ENCODE measurements at places on chromosomes 7 and 10.

GRCh38 chr10:29491918-29492317 is 142.9 kb downstream of the SVIL start:
- no peak for DNase-seq

- no peak for DNase-seq
Measured at GRCh38 chr7:123538189-123538714, 3.9 kb upstream of the IQUB start.

GRCh38 chr10:14838582-14839304 is 637 bp downstream of the HSPA14 start:
- DNase-seq: peak; percentile 72

GRCh38 chr7:80967071-80967916 is 48.4 kb upstream of the SEMA3C start:
- no peak for DNase-seq

DNA sequence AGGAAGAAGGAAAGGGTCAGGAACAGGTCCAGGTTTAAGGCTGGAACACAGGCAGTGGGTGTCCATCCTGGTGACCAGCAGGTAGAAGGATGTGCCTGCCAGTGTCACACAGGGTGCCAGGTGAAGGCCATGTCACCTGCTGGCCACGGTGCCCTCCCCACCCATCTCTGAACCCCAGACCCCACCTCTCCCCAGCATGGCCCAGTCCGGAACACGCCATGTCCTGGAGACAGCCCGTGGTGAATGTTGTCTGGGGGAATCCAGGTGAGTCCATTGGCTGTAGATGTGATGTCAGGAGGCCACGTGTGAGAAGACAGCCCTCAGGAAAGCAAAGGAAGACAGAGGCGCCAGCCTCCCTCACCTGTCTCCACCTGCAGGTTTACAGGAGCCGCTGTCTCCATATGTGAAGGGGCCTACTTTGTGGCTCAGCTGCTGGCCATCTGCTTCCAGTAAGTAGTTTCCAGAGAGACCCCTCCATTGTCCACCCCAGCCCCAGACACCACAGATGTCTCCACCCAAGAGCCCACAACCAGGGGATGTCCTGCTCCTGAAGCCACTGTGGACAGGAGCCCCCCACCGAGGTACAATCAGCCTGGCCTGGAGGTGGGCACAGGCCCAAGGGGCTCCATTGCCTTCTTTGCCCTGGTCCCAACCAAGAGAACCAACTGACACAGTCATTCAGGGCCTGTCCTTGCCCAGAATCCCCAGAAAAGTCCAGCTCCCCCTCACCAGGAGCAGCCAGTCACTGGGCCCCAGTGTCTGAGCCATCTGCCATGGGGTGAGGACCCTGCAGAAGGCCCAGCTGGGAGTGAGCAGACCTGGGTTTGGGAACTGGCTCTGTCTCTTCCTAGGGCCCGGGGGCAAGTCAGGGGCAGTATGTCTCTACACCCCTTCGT is 20.7 kb downstream of the TMEM72 start:
- DNase-seq: no peak

- DNase-seq: no peak
Measured at GRCh38 chr10:24901686-24902399, 50.6 kb downstream of the PRTFDC1 start.

GRCh38 chr7:122595885-122596284 is 103.0 kb downstream of the RNF133 start:
- DNase-seq: no peak

DNA sequence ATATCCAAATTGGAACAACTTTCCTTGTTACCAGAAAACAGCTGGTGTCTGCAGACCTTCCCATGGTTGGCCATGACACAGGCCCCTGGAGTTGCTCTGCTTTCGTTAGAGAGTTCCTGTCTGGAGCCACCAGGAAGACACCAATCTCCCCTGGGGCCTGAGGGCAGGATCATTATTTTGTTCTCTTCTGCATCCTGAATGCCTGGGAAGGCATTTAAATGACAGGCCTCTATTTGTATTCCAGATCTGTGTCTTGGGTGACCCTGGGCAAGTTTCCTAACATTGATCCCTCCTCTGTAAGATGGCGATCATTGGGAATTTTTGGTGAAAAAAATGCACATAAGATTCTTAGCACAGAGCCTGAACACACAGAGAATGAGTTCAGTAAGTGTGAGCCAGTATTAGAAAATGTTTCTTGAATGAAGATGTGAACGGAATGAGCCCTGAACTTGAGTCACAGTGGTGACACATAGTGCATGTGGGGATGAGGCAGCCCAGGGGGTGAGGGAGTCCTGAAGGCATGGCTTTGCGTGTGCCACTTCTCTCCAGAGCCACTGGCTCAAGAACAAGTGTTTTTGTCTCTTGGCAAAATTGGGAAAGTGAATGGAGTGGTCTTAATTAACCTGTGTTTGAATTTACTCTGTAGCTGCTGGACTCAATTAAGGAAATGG is 28.4 kb downstream of the BMPER start:
- DNase-seq: no peak

- no peak for DNase-seq
Measured at GRCh38 chr10:63703113-63703670, 182.0 kb downstream of the REEP3 start.

- DNase-seq: no peak
Measured at GRCh38 chr10:70950801-70951200, 62.4 kb upstream of the PCBD1 start.

- no peak for DNase-seq
Measured at GRCh38 chr10:807163-807957, 117.9 kb upstream of the DIP2C start.

DNA sequence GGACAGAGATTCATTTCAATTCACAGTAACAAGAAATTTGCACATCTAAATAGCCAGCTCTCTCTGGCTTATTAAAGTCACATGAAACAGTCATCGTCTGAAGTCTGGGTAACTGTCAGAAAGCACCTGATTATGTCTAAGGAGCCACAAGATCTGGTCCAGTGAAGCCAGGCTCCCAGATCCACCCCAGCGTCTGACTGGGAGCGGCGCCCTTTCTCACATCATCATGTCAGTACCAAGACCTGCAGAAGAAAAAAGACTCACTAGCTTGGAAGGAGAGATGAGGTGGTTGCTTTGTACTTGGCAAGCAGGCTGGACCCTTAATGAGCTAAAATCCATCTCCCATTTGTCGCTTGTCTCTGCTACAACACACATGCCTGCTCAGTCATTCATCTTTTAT is 58.4 kb downstream of the VOPP1 start:
- DNase-seq: no peak

GRCh38 chr7:13518738-13519137 is 470.7 kb downstream of the ETV1 start:
- DNase-seq: no peak

DNA sequence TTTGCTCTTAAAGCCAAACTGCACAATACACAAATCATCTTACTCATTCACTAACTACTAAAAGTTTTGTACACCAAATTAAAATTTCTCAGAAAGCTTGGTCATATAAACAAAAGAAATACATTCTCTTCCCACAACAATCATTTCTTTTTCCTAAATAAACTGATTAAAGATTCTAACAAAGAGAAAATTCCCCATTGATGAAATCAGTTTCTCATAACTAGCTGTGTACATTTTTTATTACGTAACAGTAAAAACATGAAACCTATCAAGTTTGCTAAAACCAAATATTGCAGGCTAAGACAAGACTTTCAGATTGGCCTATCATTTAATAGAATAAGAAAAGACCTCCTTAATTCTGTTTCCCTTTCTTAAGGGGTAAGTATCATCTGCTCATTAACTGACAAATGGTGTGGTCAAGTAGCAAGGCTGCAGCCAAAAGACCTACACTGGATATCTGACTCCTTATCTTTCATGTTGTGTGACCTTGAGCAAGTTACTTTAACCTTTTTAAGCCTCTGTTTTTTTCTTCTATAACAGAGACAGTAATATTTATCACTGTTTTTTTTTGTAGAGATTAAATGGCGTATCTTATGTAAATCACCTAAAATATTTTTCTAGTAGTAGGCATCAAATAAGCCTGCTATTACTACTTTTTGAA is 22.4 kb downstream of the NAMPT start:
- no peak for DNase-seq

DNA sequence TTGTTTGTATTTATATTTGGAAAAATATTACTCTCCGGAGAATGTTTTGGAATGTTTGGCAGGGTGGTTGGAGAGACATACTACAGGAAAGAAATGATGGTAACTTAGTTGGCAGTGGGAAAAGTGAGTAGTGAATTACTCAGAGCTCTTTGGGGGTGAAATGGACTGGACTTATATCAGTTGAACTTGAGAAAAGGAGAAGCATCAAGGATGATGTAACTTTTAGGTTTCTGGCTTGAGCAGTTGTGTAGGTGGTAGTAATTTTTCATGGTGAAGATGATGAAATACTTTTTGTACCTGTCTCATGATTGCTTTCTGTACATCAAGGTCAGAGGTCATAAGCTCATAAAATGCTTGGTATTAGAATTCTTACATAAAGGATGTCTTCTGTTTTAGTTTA is 617.2 kb downstream of the AUTS2 start:
- DNase-seq: no peak

GRCh38 chr10:124671486-124672075 is 72.6 kb downstream of the FAM53B start:
- DNase-seq: no peak

- DNase-seq: no peak
Measured at GRCh38 chr10:10093021-10093420, 924.7 kb upstream of the CELF2 start.

DNA sequence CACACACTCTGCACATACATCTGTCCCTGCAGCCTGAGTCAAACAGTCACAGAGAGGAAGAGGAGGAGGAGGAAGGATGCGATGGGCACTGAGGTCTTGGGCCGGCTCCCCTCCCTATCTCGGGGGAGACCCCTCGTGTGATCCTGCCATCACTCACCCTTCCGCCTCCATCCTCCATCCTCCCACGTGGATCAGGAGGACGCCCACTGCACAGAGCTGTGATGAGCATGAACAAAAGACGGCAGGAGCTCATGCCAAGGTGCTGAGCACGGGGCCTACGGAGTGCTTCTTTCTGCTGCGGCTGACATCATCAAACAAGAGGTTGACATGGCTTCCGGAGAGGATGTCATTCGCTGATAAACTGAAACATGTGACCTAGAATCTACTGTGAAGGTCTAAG is 68.0 kb downstream of the DIP2C start:
- no peak for DNase-seq

- DNase-seq: no peak
Measured at GRCh38 chr10:109982123-109982522, 25.7 kb upstream of the ADD3 start.

DNA sequence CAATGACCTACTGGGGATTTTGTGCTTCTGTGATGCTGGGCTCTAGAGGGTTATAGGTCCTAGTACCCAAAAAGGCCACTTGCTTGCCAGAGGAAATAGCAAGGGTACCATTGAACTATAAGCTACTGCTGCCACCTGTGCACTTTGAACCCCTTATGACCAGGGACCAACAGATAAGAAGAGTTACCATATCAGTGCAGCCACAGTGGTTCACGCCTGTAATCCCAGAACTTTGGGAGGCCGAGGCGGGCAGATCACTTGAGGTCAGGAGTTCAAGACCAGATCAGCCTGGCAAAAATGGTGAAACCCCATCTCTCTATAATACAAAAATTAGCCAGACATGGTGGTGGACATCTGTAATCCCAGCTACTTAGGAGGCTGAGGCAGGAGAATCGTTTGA is 15.5 kb upstream of the CNOT4 start:
- DNase-seq: no peak

DNA sequence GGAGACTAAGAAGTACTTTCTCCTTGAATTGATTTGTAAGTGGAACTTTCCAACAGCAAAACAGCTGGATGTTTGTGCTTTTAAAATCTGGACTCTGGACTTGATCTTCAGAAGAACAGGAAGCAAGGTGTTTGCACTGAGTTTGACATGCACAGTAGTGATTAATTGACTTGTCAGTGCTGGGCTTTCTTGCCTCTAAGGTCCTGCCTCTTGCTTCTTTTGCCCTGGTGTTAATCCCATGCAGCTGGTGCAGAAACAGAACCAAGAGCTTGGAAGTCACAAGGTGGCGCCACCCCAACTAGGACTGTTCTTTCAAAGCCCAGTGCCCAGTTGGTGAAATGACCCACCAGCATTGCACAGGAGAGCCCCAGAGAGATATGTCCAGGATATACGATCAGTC is 66.8 kb upstream of the SEPHS1 start:
- no peak for DNase-seq

GRCh38 chr10:89550509-89550908 is 15.1 kb upstream of the SLC16A12 start:
- DNase-seq: no peak

GRCh38 chr7:116417593-116418345 is 81.8 kb upstream of the CAV2 start:
- DNase-seq: no peak

- DNase-seq: no peak
Measured at GRCh38 chr7:133481676-133482075, 228.8 kb downstream of the EXOC4 start.

- no peak for DNase-seq
Measured at GRCh38 chr10:59829024-59829423, 75.8 kb upstream of the MRLN start.

- DNase-seq: no peak
Measured at GRCh38 chr7:22664988-22665798, 61.8 kb upstream of the IL6 start.

DNA sequence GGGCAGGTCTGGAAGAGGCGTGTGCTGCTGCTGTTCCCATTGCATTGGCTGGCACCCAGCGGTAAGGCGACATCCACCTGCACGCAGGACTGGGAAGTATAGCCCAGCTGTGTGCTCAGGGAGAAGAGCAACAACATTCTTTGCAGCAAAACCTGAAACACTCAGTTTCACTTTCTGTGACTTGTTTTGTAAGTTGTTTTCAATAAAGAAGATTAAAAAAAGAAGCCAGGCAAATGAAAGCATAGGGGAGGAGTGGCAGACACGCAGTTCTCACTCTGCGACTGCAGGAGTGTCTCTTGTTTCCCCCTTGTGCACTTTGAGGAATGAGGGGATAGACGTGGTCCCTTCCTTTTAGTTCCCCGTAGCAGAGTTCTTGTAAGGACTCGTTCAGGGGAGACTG is 5.8 kb downstream of the FBH1 start:
- peak; percentile 49 for DNase-seq

DNA sequence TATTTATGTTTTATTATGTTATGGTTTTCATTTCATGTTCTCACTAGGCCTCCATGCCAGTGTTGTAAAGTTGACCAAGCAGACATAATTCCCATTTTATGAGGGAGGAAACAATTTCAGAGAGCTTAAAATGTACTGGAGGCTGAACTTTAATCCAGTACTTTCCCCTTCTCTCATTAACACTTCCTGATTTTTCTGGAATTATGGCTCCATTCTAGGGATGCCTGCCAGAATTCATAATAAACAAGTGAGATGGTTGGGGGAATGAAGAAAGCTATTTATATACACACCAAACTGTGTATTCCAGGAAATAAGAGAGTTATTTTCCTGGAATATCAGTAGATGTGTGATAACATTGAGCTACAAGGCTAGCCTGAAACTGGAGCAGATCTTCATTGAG is 6.9 kb downstream of the TMEM236 start:
- no peak for DNase-seq
